ENCODE measurements at places on chromosomes 4 and X.

DNA sequence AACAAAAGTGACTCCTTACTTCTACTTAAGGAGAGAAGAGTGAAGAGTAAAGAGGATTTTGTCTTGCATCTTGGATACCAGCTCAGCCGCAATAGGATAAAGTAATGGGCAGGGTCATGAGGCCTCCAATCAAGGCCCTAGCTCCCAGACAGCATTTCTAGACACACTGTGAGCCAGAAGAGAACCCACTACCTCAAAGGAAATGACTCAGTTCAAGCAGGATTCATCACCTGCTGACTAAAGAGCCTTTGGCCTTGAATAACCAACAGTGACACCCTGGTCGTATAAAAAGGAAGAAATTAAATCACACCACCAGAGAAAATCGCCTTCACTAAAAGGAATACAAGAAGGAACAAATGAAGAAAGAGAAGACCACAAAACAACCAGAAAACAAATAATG, 416.1 kb downstream of the PCDH18 start:
- DNase-seq, result no peak

DNA sequence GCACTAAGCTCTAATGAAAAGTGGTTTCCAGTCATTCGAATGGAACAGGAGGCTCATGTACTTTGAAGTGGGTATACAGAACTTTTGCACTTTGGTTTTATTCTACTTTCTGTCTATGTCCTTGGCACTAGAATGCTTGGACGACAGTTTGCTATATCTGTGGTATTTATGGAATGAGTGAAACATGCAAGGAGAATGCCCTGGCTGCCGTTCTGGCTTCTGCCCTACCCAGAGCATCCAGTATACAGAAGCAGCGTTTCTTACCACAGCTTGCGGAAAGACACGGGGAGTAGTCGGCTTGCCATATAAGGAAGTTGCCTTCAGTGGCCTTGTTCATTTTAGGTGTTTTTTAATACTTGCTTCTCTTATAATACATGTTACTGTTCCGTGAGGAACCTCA, 98.0 kb downstream of the TBL1X start:
- no peak for DNase-seq

DNA sequence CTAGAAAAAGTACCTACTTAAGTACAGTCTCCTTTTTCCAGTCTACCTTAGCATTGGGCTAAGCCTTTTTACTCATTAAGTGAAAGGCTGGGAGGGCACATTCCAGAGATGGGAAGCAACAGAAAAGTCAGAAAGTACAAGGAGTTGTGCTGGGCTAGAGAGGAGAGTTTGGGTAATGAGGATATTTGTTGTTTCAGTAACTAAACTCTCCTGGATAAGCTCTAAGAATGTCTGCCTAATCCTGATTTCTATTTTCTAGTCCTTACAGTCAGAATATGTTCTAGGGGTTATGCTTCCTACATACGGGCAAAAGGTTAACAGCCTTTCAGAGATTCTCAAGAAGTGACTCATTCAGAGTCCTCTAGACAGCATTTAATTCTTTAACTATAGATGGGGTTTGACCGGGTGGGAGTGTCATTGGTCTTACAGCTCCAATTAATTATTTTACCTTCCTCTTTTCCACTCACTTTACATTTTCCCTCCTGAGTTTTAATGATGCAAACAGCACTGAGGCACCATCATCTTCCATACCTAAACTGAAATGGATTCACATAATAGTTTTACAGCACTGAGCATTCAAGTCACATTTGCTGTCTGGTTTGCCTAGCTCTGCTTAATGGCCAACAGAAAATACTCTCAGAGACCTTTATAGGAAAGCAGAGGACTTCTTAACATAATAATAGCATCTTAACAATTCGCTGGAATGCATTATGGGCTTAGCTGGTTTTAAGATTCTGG, 42.9 kb downstream of the USP26 start:
- no peak for DNase-seq

DNA sequence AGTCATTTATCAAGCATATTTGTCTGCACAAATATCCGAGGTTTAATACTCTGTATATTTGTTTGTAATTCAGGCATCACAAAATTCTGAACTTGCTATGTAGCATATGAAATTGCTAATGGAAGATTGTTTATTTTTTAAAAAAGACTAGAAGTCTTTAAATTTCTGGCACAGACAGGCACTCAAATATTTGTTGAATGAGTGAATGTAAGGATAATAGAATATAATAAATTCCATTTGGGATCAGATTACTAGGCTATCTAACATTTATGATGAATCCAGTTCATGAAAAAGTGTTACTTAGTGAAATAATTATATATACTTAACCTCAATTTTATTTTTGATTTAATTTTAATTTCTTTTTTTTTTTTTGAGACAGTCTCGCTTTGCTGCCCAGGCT, 30.4 kb upstream of the TEC start:
- DNase-seq, result no peak

DNA sequence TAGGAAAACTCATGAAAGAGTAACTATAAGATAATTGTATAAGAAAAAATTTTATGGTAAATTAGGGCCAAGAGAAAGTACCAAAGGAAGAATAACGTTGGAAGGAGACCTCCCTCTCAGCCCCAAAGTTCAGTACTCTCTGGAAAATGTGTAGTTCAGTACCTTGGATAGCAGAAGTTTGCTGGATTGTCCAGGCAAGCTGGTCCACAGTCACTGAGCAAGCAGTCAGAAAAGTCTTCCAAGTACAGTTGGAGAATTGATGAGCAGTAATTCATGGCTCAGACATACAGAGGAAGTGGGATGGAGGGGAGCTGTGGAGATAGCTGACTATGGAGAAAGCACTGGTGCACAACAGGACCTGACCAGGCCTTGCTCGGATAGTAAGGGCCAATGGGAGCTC, 598.2 kb upstream of the NDST4 start:
- DNase-seq, result no peak

DNA sequence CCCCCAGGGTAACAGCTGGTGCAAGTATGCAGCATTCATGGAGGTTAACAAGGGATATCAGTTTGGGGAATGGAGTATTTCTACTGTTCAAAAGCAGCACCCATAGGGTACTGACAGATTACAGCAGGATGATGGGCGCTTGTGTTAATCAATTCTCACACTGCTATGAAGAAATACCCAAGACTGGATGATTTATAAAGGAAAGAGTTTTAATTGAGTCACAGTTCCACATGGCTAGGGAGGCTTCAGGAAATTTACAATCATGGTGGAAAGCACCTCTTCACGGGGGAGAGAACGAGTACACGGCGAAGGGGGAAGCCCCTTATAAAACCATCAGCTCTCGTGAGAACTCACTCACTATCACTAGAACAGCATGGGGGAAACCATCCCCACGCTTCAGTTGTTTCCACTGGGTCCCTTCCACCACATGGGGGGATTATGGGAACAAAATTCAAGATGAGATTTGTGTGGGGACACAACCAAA, 64.1 kb downstream of the TNIP2 start:
- DNase-seq, result no peak

- no peak for DNase-seq
These were observed 83.2 kb downstream of the SH3KBP1 start for GRCh38 chrX:19804151-19804550.

GRCh38 chr4:148954011-148954749, 512.0 kb upstream of the NR3C2 start:
- no peak for DNase-seq

- no peak for DNase-seq
These were observed 97.8 kb downstream of the PPP2R2C start for GRCh38 chr4:6374575-6374974.

DNA sequence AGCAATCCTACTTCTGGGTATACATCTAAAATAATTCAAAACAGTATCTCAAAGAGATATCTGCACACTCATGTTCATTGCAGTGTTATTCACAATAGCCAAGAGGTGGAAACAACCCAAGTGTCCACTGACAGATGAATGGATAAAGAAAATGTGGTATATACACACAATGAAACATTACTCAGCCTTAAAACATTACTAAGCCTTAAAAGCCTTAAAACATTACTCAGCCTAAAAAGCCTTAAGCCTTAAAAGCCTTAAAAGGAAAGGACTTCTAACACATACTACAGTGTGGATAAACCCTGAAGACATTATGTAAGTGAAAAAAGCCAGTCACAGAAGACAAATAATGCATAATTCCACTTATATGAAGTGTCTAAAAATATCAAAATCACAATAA, 40.3 kb upstream of the TFDP3 start:
- DNase-seq, result no peak

GRCh38 chr4:141432000-141432712, 204.2 kb upstream of the IL15 start:
- no peak for DNase-seq

GRCh38 chr4:167144605-167145004, 89.7 kb downstream of the SPOCK3 start:
- no peak for DNase-seq

DNA sequence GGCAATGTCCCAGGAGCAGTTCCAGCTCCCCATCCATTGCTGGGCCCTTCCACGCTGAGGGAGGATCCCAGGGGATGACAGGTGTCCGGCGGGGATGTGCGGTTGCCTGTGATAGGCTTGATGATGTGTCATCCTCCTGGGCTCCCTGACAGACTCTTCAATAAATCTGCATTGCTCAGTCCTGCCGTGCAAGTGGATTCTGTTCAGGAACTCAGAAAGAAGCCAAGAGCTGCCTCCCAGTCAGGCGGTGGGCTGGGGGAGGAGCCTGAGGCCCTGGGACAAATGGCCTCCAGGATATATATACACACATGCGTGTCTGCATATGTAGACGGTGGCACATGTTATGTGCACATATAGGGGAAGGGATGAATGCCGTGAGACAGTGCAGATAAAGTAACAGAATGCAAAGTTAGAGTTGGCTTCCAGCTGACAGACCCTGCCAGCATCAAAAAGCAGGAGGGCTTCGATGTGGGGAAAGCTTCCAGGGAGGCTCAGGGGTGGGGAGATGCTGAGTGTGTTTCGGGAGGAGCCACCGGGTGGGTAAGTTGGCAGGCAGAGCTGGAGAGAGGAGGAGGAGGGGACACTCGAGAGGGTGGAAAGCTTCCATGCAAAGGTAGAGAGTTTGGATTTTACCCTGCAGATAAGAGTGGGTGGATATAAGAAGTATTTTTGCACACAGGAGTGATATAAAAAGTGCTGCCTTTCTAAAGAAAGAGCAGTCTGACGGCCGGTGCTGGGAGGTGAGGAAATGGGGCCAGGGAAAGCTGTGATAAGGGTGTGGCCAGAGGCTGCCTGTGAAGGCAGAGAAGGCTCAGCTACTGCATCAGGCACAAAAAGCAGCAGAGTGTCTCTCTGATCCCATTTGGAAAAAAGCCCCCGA, 28.5 kb upstream of the CRMP1 start:
- DNase-seq, result no peak

DNA sequence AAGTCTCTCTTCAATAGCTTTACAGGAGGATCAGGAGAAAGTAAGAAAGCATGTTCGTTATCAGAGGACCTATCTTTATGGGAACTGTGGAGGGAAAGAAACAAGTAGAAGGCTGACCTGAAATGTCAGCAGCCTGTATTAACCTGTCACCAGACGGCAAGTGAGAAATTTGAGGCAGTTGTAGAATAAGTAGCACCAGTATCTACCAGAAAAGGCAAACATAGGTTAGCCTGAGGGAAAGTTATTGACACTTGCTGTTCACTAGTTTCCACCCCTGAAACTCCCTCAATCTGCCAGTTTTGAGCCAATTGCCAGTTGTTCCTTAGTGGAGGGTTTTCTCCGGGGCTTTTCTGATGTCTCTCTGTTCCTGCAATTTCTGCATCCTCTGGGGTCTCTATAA, 36.4 kb downstream of the ZNF81 start:
- DNase-seq, result no peak

DNA sequence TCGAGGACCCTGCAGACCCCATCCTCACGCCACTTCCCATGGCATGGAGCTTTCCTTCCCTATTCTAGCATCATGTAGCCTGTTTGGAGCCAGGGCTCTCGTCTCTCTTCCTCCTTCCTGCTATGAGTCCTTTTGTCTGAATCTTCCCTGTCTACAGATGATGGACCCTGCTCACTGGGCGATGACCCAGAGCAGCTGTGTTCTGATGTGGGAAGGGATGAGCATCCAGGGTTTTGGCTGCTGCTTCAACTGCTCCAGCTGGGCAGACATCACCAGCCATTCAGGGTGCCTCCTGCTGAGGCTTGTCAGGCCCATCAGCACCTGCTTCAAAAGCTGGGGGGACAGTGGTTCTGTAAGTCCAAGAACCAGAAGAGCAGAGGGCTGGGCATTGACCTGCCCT, 3.2 kb upstream of the CCKAR start:
- DNase-seq, result no peak

- DNase-seq, result no peak
These were observed 524.2 kb downstream of the FAT4 start for GRCh38 chr4:125838924-125839323.

DNA sequence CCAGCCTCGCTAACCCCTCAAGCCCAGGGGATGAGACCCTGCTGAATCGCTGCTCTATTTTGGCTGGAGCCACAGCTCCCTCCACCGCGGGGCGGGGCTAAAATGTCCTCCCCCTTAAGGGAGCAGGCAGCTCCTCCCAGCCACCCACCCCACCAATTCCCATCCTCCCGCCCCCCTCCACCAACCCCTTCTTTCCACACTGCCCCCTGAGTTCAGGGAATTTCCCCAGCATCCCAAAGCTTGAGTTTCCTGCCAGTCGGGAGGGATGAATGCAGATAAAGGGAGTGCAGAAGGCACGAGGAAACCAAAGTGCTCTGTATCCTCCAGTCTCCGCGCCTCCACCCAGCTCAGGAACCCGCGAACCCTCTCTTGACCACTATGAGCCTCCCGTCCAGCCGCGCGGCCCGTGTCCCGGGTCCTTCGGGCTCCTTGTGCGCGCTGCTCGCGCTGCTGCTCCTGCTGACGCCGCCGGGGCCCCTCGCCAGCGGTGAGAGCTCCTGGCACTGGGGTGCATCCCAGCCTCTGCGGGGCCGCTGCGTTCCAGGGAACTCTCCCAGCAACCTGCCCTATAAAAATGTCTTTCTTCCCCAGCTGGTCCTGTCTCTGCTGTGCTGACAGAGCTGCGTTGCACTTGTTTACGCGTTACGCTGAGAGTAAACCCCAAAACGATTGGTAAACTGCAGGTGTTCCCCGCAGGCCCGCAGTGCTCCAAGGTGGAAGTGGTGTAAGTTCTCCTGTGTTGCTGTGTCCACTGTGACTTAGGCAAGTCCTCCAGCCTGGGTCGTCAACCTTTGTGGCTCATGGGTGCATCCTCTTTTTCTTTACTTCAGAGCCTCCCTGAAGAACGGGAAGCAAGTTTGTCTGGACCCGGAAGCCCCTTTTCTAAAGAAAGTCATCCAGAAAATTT, at the start of gene CXCL6:
TSS of gene CXCL6 (plus strand) at position 306 of the 907 bp plus-strand sequence. CDS start at position 379, 73 bp downstream.
- DNase-seq, result peak; percentile 69

GRCh38 chrX:130789793-130790192, 113.2 kb downstream of the ENOX2 start:
- DNase-seq, result no peak

- no peak for DNase-seq
These were observed 56.3 kb downstream of the ZAR1 start for GRCh38 chr4:48546336-48546735.

- no peak for DNase-seq
These were observed 224.4 kb upstream of the GALNTL6 start for GRCh38 chr4:171588764-171589163.

DNA sequence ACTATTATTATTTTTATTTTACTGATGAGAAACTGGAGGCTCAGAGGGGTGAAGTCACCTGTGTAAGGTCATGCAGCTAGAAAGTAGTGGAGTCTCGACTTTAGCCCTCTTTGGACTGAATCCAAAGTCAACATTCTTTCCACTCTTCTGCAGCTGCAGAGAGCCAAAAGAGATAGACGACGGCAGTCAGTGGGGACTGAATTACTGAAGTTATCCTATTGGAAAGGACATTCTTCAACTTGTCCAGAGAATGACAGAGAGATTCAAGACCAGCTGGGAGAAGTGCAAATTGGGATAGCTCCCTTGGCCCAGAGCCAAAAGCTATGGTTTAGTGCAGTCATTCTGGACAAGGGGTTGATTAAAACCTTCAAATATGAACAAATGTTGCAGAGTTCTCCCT, 42.5 kb downstream of the VGLL1 start:
- DNase-seq, result no peak

Measured in ecto neural progenitor cell (in vitro differentiated cells).